H54 (cell line): ENCODE measurements at places on chromosomes 3 and 15.

DNA sequence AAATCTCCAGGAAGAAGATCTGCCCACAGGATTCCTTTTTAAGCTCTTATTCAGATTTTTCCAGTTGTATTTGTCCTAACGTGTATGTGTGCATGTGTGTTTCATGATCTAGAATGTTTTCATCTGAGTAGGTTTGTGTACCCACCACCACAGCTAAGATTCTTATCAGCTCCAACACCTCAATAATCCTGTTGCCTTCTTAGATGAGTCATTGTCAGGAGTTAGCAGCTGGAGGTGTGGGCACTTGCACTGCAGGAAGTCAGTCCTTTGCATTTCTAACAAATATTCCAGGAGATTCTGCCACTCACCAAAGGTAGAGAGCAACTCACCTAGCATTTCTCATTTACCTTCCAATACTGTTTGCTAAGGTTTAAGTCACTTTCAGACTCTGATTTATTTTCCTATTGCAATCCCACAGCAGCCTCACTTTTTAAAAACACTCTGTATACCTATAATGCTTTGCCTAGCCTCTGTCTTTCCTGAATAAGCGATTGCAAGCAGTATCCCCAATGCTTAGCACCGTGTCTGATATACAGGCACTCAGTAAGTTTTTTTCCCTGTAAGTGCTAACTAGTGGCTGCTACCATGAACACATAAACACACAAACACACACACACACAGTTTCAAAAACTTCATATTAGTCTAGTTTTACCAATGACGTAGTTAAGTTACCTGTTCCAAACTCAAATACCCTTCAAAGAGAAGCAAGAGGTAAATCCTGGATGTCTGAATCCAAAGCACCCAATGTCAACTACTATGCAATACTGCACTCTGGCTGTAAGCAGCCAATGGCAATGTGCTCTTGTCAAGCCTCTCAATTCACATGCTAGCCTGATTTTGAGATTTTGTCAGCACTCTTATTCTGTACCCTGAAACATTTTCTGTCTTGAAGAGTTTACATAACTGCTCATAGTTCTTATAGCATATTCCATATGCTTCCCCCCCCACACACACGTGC is 713.5 kb upstream of the LMCD1 start:
- DNase-seq, result no peak

DNA sequence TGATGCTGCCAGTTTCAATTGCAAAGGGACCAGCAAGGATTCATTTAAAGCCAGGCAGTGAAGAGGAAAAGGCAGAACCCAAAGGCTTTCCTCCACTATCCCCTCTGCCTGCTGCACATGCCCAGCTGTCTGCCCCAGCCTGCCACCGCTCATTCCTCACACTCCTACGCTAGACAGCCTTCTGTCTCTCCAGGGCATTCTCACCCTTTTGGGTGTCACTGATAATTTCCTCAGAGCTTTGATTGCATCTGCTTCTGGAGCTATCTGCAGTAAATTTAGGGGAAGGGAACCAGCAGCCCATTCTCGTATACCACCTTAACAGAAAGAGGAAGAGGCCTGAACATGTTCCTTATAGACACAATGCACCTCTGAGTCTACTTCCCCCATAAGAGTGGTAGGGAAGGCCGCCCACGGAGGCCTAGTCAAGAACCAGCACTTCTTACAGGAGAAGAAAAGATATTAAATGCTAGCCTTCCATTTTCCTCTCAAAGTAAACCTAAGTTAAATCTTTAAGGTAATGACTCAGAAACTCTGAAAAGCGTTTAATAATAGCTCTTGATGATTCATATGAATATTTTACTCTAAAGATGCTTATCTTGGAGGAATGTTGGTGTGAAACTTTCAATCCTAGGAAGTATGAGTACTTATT is 20.9 kb downstream of the NUDT16 start:
- DNase-seq, result no peak

- DNase-seq, result no peak
These were observed 301.9 kb downstream of the RAP2B start for GRCh38 chr3:153463895-153464294.

- DNase-seq, result no peak
These were observed 167.3 kb downstream of the SLCO3A1 start for GRCh38 chr15:92020804-92021203.

GRCh38 chr3:24508423-24508839 is 13.8 kb upstream of the THRB start:
- no peak for DNase-seq

GRCh38 chr3:100169201-100169920 is 55.1 kb upstream of the FILIP1L start:
- DNase-seq, result no peak

- no peak for DNase-seq
These were observed 3.4 kb downstream of the PHLDB2 start for GRCh38 chr3:111862415-111862814.

GRCh38 chr3:174857301-174857700 is 1.8 kb upstream of the NAALADL2 start:
- DNase-seq, result no peak

DNA sequence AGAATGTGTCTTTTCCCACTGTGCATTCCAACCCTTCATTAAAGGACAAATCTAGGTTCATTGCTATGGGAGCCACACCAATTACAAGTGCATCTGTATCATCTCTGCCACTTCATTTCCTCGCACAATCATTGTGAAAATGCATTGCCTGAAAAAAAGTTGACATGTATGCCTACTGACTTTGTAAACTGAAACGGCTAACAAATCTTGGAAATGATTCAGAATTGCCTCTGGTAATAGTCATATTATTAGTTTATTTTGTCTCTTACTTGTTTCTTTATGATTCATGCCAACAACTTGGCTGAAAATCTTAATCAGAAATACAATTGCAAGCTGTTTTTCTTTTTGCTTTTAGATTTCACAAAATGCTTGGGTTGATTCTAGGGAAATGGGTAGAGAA is 497.1 kb downstream of the ZIC1 start:
- no peak for DNase-seq
